ENCODE measurements at places on chromosomes 7 and 10.

GRCh38 chr7:52909131-52909530, 126.3 kb upstream of the POM121L12 start:
- no peak for DNase-seq

GRCh38 chr10:77649333-77650331, 12.0 kb upstream of the KCNMA1 start:
- no peak for DNase-seq

DNA sequence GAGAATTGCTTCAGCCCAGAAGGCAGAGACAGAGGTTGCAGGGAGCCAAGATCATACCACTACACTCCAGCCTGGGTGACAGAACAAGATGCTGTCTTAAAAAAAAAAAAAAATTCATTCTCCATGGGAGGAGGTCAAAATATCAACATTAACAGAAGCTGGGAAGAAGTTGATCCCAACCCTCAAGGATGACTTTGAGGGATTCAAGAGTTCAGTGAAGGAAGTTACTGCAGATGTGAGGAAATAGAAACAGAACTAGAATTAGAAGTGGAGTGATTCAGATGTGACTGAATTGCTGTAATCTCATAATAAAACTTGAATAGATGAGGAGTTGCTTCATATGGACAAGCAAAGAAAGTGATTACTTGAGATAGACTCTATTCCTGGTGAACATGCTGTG, 19.7 kb upstream of the RPEL1 start:
- DNase-seq: no peak

DNA sequence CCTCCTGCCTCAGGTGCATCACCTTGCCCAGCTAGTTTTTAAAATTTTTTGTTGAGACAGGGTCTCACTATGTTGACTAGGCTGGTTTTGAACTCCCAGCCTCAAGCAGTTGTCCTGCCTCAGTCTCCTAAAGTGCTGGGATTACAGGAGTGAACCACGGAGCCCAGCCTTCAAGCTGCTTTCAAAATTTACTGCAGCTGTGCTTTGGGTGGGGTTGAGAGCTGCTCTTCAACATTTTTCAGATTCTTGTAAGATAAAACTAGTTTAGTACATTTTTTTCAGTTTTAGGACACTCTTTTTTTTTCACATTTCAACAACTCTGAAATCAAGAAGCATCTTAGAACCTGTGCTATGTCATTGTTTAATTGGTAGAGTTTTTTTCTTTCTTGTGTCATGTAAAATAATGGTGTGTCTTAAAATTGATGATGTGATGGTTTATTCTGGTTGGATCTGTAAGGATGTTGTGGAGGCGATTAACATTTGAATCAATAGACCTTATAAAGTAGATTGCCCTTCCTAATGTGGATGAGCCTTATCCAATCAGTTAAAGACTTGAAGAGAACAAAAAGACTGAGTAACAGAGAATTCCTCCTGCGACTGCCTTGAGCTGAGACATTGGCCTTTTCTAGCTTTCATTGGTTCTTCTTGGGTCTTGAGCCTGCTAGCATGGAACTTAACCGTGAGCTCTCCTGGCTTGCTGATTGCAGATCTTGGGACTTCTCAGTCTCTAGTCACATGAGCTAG, 13.5 kb downstream of the PLEKHA8 start:
- DNase-seq: no peak

DNA sequence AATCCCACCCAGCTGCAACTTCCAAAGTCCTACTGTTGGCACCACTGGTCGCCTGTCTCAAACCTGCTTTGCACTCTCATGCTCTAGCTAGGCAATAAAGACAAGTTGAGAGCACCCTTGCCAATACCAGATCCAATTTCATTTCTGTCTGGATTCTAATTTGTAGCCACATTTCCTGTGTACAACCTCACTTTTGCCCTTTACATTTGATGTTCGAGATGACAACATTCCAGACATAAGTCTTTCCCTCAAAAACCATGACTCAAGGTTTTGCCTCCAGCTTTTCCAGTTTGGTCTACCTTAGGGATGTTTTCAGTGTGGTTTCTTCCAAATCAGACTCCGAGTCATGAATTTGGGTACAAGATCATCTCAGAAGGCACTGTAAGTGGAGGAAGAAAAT, 309.0 kb downstream of the GPAM start:
- DNase-seq: no peak

DNA sequence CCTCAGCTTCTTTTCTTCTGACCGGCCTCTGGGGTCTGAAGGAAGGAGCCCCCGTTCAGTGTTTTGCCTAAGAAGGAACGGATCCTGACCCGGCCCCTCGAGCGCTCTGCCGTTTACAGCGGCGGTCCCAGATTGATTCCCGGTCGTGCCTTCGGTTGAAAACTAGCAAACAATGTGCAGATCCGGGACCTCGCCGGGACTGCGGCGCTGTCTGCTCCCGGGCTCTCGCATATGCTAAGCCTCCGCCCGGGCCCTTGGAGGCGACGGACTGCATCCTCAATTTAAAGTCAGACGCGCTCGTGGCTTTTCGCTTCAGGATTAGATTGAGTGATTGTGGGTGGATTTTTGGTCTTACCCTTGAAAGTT, 559 bp downstream of the DBF4 start:
- peak; percentile 39 for DNase-seq

- DNase-seq: no peak
Observed at GRCh38 chr10:282294-283139, 147.3 kb downstream of the ZMYND11 start.

DNA sequence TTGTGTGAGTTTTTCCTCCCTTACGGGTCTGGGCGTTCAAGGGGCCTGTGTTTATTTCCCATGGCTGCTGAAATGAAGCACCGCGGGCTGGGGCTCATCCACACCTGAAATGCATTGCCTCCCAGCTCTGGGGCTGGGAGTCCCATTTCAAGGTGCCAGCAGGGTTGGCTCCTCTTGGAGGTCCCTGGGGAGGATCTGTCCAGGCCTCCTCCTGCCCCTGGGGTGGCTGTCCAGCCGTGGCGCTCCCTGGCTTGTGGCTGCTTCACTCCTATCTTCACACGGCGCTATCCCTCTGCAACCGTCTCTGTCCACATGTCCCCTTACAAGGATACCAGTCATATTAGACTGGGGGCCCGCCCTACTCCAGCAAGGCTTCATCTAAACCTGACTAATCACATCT, 41.1 kb upstream of the CNPY1 start:
- DNase-seq: no peak

DNA sequence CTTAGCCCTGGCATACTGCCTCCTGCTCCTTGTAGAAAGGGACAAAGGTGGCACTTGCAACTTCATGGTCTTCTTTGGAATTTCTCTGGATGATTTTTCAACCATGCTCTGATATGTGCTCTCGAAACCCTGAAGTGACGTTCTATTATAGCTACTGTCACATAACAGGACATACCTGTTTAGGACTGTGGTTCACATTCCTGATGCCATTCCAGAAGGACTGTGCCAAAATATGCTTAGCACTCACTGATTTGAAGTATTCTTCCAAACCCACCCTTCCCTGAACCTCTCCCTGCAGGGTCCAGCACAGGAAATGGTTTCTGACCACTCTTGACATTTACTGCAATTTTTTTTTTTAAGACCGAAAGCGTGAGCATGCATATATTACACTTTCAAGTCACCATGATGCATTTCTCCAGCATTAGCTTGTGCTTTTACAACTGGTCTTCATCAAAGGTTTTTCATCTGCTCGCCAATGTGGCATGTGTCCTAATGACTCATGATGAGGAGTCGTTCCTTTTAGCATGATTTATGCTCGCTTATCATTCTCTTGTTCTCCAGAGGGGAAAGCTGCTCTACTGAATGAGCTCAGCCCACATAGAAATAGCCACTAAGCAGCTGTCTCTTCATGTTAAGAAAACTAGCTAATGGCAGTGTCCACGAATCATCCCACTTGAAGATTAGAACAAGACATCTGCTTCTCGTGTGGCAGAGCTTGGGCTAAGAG, 135.2 kb downstream of the ADAM12 start:
- DNase-seq: no peak

- DNase-seq: no peak
Observed at GRCh38 chr10:48770561-48771089, 86.0 kb downstream of the WDFY4 start.

DNA sequence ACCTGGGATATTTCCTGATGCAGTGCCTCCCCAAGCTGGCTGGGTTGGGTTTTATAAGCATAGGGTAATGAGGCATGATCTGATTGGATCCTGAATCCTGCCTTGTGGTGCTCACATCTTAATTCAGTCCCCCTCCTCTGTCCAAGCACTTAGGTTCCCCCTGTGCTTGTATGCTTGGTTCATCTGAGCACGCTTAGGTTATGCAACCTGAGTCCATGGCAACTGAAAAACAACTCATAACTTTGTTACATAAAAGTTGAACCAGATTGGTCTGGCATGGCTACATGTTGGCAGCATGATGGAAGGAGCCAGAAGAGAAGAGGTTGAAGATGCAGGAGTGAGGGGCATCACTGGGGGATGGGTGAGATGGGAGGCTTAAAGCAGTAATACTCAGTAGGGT, 57.3 kb upstream of the OSBPL3 start:
- no peak for DNase-seq

GRCh38 chr10:26528048-26528447, 89.9 kb downstream of the APBB1IP start:
- no peak for DNase-seq

GRCh38 chr7:106045586-106045985, 66.5 kb downstream of the SYPL1 start:
- DNase-seq: no peak

- DNase-seq: no peak
Observed at GRCh38 chr10:26685441-26685840, 12.1 kb upstream of the PDSS1 start.

DNA sequence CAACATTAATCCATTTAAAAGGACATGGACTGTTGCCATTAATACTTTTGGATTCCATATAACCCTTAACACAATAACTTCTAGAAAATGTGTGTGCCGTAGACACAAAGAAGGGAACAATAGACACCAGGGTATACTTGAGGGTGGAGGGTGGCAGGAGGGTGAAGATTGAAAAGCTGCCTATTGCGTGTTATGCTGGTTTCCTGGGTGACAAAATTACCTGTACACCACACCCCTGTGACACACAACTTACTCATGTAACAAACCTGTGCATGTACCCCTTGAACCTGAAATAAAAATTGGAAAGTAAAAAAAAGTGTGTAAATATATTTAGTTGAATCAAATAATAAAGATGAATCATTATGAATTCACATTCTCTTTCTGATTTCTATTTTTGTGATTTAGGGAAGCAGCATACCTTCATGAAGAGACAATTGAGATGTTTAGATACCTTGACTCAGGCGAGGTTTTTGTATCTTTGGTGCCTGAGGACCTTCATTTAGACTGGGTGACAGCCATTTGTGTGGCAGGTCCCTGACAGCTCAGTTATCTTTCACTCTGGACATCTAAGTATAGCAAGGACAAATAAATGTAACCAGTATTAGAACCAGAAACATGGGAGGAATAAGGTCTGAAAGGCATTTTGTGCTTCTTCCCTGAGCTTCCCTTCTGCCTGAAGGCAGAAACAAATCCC, 28.7 kb downstream of the GIMAP8 start:
- no peak for DNase-seq

- DNase-seq: no peak
Observed at GRCh38 chr10:64206409-64206808, 685.2 kb downstream of the REEP3 start.

DNA sequence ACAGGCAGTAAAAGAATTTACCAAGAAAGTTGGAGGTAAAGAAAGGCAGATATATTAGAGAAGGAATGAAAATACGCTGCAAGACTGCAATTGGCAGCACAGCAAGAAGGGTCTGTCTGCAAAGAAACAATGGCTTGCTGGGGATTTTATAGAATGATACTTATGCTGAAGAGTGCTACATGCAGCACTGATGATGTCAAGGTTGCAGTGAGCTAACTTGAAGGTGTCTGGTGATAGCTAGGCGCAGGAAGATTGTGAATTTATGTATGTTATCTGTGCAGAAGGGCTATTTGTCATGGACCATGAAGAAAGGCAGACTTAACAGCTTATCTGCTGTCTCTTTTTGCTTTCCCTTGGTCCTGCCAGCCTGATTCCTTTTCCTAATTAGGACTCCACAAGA, 319.3 kb upstream of the KMT2E start:
- no peak for DNase-seq

DNA sequence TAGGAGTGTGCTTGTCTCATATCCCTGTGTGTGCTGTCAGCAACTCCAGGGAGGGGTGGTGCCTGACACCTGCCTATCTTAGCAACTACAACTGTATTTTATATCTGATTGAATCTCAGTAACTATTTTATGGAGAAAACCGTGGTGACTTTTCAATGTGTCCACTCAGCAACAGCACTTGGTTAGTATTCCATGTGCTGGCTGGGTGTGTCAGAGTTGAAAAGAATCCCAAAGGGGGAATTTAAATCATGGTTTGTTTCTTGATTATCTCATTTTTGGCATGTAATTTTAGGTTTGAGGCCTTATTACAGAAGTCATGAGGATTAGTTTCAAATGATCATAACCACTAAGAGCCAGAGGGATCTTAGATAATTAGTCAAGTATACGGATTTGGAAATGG, 425.7 kb upstream of the FZD8 start:
- no peak for DNase-seq

GRCh38 chr7:81645435-81645834, 124.4 kb downstream of the HGF start:
- no peak for DNase-seq

DNA sequence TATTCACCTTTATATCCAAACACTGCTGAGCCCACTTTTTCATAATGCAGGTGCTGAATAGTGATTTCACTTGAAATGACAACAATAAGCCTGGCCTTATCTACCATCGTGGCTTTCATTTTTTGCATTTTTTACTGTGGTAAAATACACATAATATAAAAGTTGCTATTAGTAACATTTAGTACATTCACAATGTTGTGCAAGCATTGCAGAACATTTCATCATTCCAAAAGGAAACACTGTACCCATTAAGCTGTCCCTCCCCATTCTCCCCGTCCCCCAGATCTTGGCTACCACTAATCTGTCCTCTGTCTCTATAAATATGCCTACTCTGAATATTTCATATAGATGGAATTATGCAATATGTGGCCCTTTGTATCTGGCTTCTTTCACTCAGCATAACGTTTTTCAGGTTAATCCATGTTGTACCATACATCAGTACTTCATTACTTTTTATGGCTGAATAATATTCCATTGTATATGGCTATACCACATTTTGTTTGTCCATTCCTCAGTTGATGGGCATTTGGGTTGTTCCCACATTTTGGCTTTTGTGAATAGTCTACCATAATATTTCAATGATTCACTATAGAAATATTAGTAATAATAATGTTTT, 68.5 kb upstream of the ARID5B start:
- no peak for DNase-seq

DNA sequence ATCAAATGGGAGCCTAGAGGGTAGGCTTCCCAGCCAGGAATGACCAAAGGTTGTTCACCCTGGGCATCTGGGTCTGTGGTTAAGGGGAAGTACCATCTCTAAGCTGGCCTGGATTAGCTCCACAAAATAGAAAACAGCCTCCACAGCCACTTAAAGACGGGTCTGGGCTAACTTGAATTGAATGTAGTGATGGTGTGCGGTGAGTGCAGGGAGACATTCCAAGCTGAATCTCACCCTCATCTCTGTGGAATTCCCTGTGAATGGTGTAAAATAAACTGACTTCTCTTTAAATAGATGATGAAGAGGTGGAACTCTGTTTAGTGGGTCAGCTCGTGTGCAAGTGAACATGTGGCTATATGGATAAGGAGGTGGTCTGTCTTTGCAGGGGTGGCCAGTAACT, 251.0 kb downstream of the DYNC1I1 start:
- DNase-seq: no peak

GRCh38 chr10:107011105-107011504, 153.4 kb downstream of the SORCS1 start:
- DNase-seq: no peak

GRCh38 chr7:148419856-148420832, 170.4 kb upstream of the C7orf33 start:
- peak; percentile 35 for DNase-seq

- no peak for DNase-seq
Observed at GRCh38 chr7:41830271-41830670, 127.4 kb upstream of the INHBA start.

Data from GM13977 (cell line).